ENCODE measurements at places on chromosomes 6 and 20. TPM values are rescaled to one million over a fixed set of nuclear protein-coding genes. Genes with fewer than 3 reads are reported as not detected.

The RNF144B gene
- total RNA-seq = 5.9 TPM

The SLC17A9 gene
- total RNA-seq = 7.9 TPM

The ENTPD6 gene
- 81.9 TPM for total RNA-seq

The CD109 gene
- 5.8 TPM for total RNA-seq

The EMILIN3 gene
- total RNA-seq = not detected

The ORC3 gene
- total RNA-seq = 27.4 TPM

The MYO6 gene
- 9.4 TPM for total RNA-seq

The HLA-DQB1 gene
- not detected for total RNA-seq

The EFCAB8 gene
- under 0.01 TPM for total RNA-seq

The FAM83C gene
- total RNA-seq = under 0.01 TPM
